Fibroblast of the aortic adventitia (primary cell): ENCODE measurements at places on chromosomes 12 and 14. TPM values are rescaled to one million over a fixed set of nuclear protein-coding genes. Genes with fewer than 3 reads are reported as not detected.

Gene KIF26A
- total RNA-seq: under 0.01 TPM in 1 of 2 replicates, not detected in the other

Gene EPYC
- total RNA-seq: not detected in 2 replicates

Gene KCNMB4
- total RNA-seq: 2.0 TPM in 2 replicates

Gene SLC25A21
- total RNA-seq: 0.49 and 1.2 TPM in 2 replicates

Gene APOF
- total RNA-seq: not detected in 2 replicates

Gene HOXC12
- not detected in 2 replicates for total RNA-seq

Gene KRT4
- total RNA-seq: not detected in 2 replicates

Gene SAMD4A
- 8.6 and 20.1 TPM in 2 replicates for total RNA-seq

Gene KRT86
- not detected in 2 replicates for total RNA-seq

Gene GLIPR1L1
- not detected in 2 replicates for total RNA-seq

Gene KLRD1
- 0.16 and 0.45 TPM in 2 replicates for total RNA-seq

Gene GARIN6
- not detected in 2 replicates for total RNA-seq

Gene CD69
- total RNA-seq: not detected in 2 replicates

Gene ADAMTS20
- not detected in 2 replicates for total RNA-seq

Gene TEDC1
- 8.7 and 12.6 TPM in 2 replicates for total RNA-seq

Gene KRT79
- not detected in 2 replicates for total RNA-seq

Gene BDKRB2
- total RNA-seq: 7.4 and 23.1 TPM in 2 replicates

Gene INHBC
- not detected in 2 replicates for total RNA-seq

Gene CIDEB
- 1.9 and 4.2 TPM in 2 replicates for total RNA-seq

Gene LARP4
- total RNA-seq: 33.8 and 47.5 TPM in 2 replicates

Gene C1R
- 237 and 528 TPM in 2 replicates for total RNA-seq

Gene MGAT4C
- total RNA-seq: under 0.01 and 0.09 TPM in 2 replicates

Gene TSHR
- not detected in 2 replicates for total RNA-seq

Gene LTBP2
- 58.5 and 157 TPM in 2 replicates for total RNA-seq

Gene IFI27
- 20.2 and 78.2 TPM in 2 replicates for total RNA-seq

Gene FAM186B
- 0.45 and 2.7 TPM in 2 replicates for total RNA-seq

Gene TDRD9
- total RNA-seq: 0.45 and 4.5 TPM in 2 replicates

Gene USP44
- 0.82 and 1.8 TPM in 2 replicates for total RNA-seq

Gene VDR
- 5.0 and 12.5 TPM in 2 replicates for total RNA-seq

Gene AQP6
- 0.09 TPM in 1 of 2 replicates, not detected in the other for total RNA-seq

Gene RFLNA
- total RNA-seq: 0.45 and 1.1 TPM in 2 replicates

Gene B3GNT4
- total RNA-seq: not detected in 2 replicates

Gene RECQL
- 54.1 and 114 TPM in 2 replicates for total RNA-seq

Gene CCDC177
- total RNA-seq: not detected in 2 replicates
